BJ (cell line): ENCODE measurements at places on chromosomes 4 and X.
A peak's percentile ranks its signal among the peaks of the same experiment; 100 is the strongest.

DNA sequence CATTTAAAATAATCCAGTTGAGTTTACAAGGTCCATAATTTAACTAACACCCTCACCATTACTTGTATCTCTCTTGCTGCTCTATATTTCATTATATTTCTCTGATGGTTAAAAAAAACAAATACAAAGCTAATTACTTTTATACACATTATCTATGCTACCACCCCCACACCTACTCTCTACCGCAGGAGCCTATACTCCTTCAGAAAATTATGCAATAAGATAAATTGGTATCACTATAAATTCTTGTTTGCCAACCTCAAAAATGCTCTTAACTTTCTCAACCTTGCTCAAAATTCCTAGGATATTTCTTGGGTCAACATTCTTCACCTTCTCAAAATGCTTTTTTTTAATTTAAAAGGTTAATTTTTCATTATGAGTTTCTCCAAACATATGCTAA, 282.7 kb downstream of the KCTD8 start:
- no peak for DNase-seq

GRCh38 chr4:154616287-154616686, 3.8 kb upstream of the FGG start:
- no peak for DNase-seq

- no peak for DNase-seq
Observed at GRCh38 chrX:17967888-17968287, 106.8 kb upstream of the RAI2 start.

GRCh38 chr4:58849026-58849425, 1738.8 kb upstream of the IGFBP7 start:
- no peak for DNase-seq

DNA sequence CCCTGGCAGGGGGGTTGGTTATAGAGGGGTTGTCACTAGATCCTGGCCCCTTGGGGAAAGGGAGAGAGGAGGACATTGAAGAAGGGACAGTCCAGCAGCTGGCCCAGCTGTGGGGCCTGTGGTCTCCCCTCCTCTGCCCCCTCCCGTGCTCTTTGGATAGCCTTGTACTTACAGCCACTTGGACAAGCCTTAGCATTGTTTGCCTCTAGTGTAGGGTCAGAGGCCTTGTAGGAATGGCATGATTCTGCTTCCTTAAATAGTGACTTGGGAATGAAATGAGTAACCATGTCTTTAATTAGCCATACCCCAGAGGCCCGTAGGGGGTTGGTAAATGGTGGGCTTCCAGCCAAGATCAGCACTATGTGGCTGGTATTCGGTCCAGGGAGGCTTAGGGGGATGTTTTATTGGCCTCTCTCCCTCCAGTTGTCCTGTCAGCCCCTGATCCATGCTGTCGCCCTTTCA, 230.6 kb downstream of the PTTG2 start:
- peak; percentile 20 for DNase-seq

DNA sequence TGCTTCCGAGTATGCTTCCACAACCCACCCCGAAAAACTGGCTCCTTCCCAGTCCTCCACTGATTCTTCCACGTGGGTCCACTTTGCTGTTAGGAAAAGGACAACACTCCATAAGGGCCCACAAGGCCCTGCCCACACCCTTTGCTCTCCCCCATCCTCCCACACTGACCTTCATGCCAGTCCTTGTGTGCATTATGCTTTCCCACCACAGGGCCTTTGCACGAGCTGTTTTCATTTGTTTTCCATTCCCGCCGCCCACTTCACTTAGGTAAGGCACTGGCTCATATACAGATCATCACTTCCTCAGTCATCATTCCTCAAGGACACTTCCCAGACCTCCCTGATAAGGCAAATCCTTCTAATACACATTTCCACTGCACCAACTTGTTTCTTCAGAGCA, 16.8 kb upstream of the SEL1L3 start:
- DNase-seq: no peak

DNA sequence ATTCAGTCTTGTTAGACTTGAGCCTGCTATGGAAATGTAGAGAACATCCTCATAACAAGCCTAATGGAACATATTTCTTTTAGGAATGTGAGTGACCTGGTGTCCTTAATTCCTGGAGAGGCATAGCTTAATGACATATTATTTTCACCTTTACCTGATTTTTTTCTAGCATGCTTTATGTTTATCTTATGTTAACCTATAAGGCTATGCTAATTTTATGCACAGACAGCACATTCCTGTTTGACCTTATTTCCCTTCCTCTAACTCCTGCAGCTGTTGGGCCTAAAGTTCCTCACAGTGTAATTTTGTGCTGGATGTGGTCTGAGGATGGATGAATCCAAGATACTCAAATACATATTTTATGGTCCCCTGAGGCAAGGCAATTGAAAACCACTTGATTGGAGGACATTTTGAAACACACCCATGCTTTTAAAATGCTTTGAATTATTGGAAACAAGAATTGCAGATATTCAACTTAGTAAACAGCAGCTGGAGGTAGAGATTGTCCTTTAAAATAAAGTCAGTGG, 111.5 kb downstream of the LARP7 start:
- no peak for DNase-seq

- DNase-seq: no peak
Observed at GRCh38 chr4:168174308-168174707, 82.0 kb downstream of the ANXA10 start.
